ENCODE measurements at places on chromosomes 3 and 15. TPM values are rescaled to one million over a fixed set of nuclear protein-coding genes. Genes with fewer than 3 reads are reported as not detected.
A peak's percentile ranks its signal among the peaks of the same experiment; 100 is the strongest.

Gene IL16
- polyA plus RNA-seq, result 181 TPM

Gene FAM81A
- 7.2 TPM for polyA plus RNA-seq

Gene GP9
- polyA plus RNA-seq, result not detected

Gene ITIH1
- polyA plus RNA-seq, result 2.0 TPM

DNA sequence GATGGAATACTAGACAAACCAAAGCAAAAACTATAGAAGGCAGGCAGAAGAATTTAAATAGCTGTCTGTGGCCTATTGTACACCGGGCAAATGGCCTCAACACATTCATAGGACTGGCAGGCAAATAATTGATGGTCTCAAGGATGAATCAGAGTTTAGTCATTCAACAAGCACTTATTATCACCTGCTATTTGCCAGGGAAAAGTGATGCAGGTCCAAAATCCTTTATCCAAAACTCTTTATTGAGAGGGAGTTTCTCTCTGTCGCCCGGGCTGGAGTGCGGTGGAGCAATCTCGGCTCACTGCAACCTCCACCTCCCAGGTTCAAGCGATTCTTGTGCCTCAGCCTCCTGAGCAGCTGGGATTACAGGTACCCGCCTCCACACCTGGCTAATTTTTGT lies 2.3 kb downstream of the EIF2AK4 start:
- H3K27ac ChIP-seq, result no peak overlapping the region
- no peak for DNase-seq
- H3K4me3 ChIP-seq, result no peak overlapping the region
- H3K27me3 ChIP-seq, result peaks cover 5% of the 10 kb centered on the region

- no peaks in the 10 kb centered on the region for H3K27me3 ChIP-seq
- peaks cover 5% of the 10 kb centered on the region for H3K36me3 ChIP-seq
- H3K4me1 ChIP-seq, result no peaks in the 10 kb centered on the region
- H3K27ac ChIP-seq, result no peak overlapping the region
Measured at GRCh38 chr15:60419753-60420152, 22.0 kb upstream of the ANXA2 start.

- peak; percentile 52 for DNase-seq
- H3K4me1 ChIP-seq, result peaks cover 8% of the 10 kb centered on the region
- no peaks in the 10 kb centered on the region for H3K36me3 ChIP-seq
- no peaks in the 10 kb centered on the region for H3K27me3 ChIP-seq
- no peak overlapping the region for H3K27ac ChIP-seq
Measured at GRCh38 chr15:67004142-67004541, 61.3 kb upstream of the SMAD3 start.

GRCh38 chr3:100105501-100105900 lies 8.8 kb downstream of the FILIP1L start:
- H3K27me3 ChIP-seq, result no peaks in the 10 kb centered on the region
- no peak overlapping the region for H3K27ac ChIP-seq
- H3K4me1 ChIP-seq, result peaks cover 23% of the 10 kb centered on the region
- no peak for DNase-seq
- H3K36me3 ChIP-seq, result no peaks in the 10 kb centered on the region

DNA sequence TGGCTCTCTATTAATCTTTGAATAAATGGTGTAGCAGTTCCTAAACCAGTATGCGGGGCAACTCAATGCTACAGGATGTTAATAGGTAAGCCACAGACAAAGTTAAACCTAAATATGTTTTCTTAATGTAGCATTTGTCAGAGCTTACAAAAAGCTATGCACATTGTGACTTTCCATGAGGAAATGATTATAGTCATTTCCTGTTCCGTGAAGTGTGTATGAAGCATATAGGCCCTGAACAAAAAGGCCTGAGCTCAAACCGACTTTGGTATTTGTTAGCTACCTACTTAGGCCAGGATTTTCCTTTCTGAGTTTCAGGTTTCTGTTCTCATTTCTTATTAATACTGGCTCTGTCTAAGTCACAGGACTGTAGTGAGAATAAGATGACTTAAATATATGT lies 14.2 kb downstream of the ZNF80 start:
- H3K4me1 ChIP-seq, result peaks cover 76% of the 10 kb centered on the region
- H3K27ac ChIP-seq, result peak overlapping the region; percentile 80
- DNase-seq, result peak; percentile 63
- H3K36me3 ChIP-seq, result peaks cover 2% of the 10 kb centered on the region
- no peaks in the 10 kb centered on the region for H3K27me3 ChIP-seq

DNA sequence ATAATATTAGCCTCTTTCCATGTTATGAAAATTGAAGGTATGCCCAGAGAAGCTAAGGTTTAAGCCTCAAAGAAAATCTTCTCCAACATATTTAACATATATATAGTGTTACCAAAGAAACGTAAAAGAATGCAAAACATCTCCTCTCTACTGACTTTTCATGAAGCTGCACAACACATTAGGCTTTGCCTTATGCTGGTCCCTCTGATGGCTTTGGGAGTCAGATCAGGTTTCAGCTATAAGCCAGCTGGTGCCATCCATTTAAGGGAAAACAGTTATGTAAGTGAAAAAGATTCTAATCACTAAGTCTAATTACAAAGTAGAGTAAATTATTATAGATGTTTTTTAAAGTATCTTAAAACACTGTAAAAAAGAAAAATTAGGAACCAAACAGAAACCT lies 410.5 kb downstream of the LSAMP start:
- H3K27ac ChIP-seq, result no peak overlapping the region
- DNase-seq, result no peak
- no peaks in the 10 kb centered on the region for H3K27me3 ChIP-seq
- no peak overlapping the region for H3K4me3 ChIP-seq
- no peaks in the 10 kb centered on the region for H3K4me1 ChIP-seq

DNA sequence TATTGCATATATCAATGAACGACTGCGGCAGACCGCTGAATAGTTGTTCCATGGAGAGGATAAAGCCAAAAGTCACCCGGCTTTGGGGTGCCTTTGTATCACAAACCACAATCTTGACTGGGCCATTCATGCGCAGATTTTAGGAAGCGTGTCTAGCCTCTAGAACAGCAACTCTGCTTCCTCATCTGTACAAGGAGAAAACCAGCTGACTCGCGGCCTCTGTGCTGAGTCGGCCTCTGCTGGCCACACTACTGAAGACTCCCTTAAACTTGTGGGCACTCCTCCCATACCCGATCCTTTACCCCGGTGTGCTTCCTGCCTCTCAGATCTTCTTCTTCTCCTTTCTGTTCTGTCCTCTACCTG lies 872 bp downstream of the DLEC1 start:
- H3K36me3 ChIP-seq, result no peaks in the 10 kb centered on the region
- peaks cover 22% of the 10 kb centered on the region for H3K4me1 ChIP-seq
- DNase-seq, result peak; percentile 85
- peak overlapping the region; percentile 69 for H3K4me3 ChIP-seq
- peaks cover 3% of the 10 kb centered on the region for H3K27me3 ChIP-seq
- H3K27ac ChIP-seq, result no peak overlapping the region

DNA sequence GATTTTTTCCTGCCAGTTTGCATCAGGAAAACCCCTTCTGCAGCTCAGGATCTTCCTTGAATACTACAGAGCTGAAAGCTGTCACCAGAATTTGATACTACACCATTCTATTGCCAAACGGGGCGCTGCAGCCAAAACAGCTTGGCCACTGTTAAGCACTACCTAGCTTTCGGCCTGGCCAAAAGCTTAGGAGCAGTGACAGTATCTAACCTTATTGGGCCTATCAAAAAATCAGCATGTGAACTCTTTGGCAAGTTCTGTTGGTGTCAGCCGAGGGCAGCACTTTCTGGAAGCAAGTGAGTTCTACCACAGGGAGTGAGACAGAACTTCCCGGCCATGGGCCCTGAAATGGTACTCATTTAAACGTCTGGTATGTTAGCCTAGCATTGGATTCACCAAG lies 16.1 kb upstream of the GYG1 start:
- H3K4me3 ChIP-seq, result no peak overlapping the region
- no peak overlapping the region for H3K27ac ChIP-seq
- no peak for DNase-seq
- no peaks in the 10 kb centered on the region for H3K27me3 ChIP-seq

GRCh38 chr15:75359537-75360250 lies 8.7 kb downstream of the MAN2C1 start:
- DNase-seq, result no peak
- H3K27me3 ChIP-seq, result no peaks in the 10 kb centered on the region
- H3K27ac ChIP-seq, result no peak overlapping the region
- H3K36me3 ChIP-seq, result no peaks in the 10 kb centered on the region
- H3K4me3 ChIP-seq, result no peak overlapping the region
- no peaks in the 10 kb centered on the region for H3K4me1 ChIP-seq

DNA sequence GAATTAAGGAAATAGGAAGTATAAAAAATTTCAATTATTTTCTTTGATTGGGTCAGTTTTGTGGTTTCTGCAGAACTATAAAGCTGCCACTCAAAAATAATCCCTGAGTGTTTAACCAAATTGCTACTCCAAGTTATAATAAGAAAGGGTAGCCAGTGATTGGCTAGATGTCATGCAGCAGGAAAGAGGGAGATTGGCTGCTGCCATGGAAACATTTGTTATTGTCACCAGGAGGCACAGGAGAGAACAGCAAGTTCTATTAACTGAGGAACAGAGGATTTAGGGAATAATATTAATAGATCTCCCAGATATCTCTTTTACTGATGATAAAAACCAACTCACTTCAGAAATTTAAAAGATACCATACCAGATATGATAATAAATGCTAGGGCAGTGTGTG lies 42.6 kb downstream of the CLDN1 start:
- H3K36me3 ChIP-seq, result no peaks in the 10 kb centered on the region
- no peaks in the 10 kb centered on the region for H3K27me3 ChIP-seq
- no peak overlapping the region for H3K27ac ChIP-seq
- H3K4me3 ChIP-seq, result no peak overlapping the region

- no peak overlapping the region for H3K27ac ChIP-seq
- H3K27me3 ChIP-seq, result no peaks in the 10 kb centered on the region
- H3K4me3 ChIP-seq, result peak overlapping the region; percentile 53
- peak; percentile 34 for DNase-seq
- H3K4me1 ChIP-seq, result peaks cover 52% of the 10 kb centered on the region
Measured at GRCh38 chr3:195128255-195129071, 142.5 kb downstream of the XXYLT1 start.

- no peaks in the 10 kb centered on the region for H3K4me1 ChIP-seq
- peaks cover 68% of the 10 kb centered on the region for H3K36me3 ChIP-seq
- no peak for DNase-seq
- H3K27me3 ChIP-seq, result no peaks in the 10 kb centered on the region
Measured at GRCh38 chr3:53104762-53105161, 25.5 kb downstream of the RFT1 start.

DNA sequence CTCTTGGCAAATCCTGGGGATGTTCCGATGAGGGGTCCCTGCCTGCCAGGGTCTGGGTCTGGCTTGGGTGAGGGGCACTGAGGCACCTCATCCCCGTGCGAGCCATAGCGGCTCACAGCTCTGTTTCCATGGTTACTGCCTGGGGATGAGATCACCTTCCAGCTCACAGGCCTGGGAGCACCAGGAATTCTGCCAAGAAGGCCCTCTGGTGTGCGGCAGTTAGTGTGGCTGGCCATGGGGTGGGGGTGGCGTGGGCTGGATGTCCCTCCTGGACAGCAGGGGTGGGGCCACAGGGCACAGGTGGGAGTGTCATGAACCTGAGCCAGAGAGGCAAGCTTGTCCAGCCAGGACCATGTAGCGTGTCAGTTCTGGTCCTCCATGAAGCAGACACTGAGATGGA lies 22.1 kb upstream of the PRR23E start:
- H3K4me1 ChIP-seq, result no peaks in the 10 kb centered on the region
- H3K27ac ChIP-seq, result no peak overlapping the region
- no peak overlapping the region for H3K4me3 ChIP-seq
- no peak for DNase-seq
- peaks cover 5% of the 10 kb centered on the region for H3K27me3 ChIP-seq

GRCh38 chr15:62093809-62094208 lies 27.0 kb downstream of the C2CD4A start:
- H3K27me3 ChIP-seq, result no peaks in the 10 kb centered on the region
- DNase-seq, result no peak
- no peaks in the 10 kb centered on the region for H3K4me1 ChIP-seq

DNA sequence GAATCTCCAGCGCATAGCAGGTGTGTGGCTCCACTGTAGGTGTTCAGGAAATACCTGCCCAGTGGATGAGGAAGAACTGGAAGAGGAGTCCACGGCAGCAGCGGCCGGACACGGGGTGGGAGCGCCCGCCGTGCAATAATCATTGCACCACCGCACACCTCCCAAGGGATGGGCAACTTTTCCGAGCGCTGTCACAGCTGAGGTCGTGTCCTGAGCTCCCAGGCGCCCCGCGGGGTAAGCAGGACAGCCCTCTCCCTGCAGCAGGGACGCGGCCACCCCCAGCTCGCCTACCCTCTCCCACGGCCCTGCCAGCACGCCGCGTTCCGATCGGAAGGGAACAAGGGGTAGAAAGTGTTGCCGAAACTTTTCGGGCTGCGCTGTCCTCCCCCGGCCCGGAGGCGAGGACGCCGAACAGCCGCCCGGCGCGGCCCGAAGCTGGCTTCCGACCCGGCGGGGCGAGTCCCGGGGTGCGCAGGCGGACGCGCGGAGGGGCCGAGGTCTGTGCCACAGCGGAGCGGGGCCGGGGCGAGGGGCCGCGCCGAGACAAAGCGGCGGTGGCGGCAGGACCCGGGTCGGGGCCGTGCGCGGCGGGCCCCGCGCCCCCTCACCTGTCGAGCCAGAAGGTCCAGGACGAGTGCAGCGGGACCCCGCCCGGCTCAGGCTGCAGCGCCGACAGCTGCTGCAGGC lies 475 bp downstream of the EIF4E3 start:
- no peak overlapping the region for H3K27ac ChIP-seq
- no peaks in the 10 kb centered on the region for H3K27me3 ChIP-seq
- H3K4me3 ChIP-seq, result peak overlapping the region; percentile 71
- DNase-seq, result peak; percentile 64
- H3K36me3 ChIP-seq, result no peaks in the 10 kb centered on the region

DNA sequence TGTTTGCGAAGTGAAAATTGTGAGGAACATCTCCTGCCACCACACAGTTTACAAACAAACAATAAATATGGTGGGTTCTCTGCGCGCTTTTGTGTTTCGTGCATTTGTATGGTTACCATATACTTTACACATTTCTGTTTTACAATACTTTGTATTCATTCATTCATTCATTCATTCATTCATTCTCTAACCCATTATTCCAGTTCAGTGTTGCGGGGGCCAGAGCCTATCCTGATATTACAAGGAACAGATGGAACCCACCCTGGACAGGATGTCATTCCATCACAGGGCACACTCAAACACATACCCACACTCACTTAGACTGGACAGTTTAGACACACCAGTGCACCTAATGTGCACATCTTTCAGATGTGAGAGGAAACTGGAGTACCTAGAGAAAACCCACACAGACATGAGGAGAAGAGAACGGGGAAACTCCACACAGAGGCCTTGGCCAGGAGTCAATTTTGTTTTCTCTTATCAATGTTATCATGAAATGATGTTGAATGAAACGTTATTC lies 160.5 kb downstream of the FNDC3B start:
- H3K36me3 ChIP-seq, result no peaks in the 10 kb centered on the region
- no peak overlapping the region for H3K4me3 ChIP-seq
- H3K27ac ChIP-seq, result no peak overlapping the region
- DNase-seq, result no peak

- H3K4me3 ChIP-seq, result no peak overlapping the region
- no peak for DNase-seq
- peaks cover 5% of the 10 kb centered on the region for H3K27me3 ChIP-seq
- no peaks in the 10 kb centered on the region for H3K36me3 ChIP-seq
- H3K4me1 ChIP-seq, result no peaks in the 10 kb centered on the region
Measured at GRCh38 chr3:36774052-36774451, 9.7 kb upstream of the DCLK3 start.

- H3K27ac ChIP-seq, result no peak overlapping the region
- H3K36me3 ChIP-seq, result no peaks in the 10 kb centered on the region
- H3K4me1 ChIP-seq, result no peaks in the 10 kb centered on the region
Measured at GRCh38 chr3:192901435-192901834, 16.2 kb downstream of the MB21D2 start.

- no peak overlapping the region for H3K4me3 ChIP-seq
- H3K36me3 ChIP-seq, result no peaks in the 10 kb centered on the region
- no peaks in the 10 kb centered on the region for H3K27me3 ChIP-seq
Measured at GRCh38 chr3:153150991-153151390, 11.0 kb upstream of the RAP2B start.

Data from B cell (primary cell).